Natural killer cell (primary cell): ENCODE measurements at places on chromosomes 12 and 14. TPM values are rescaled to one million over a fixed set of nuclear protein-coding genes. Genes with fewer than 3 reads are reported as not detected.

Gene HEATR5A
- 23.9 TPM for total RNA-seq

Gene TMTC2
- 1.6 TPM for total RNA-seq

Gene SSTR1
- not detected for total RNA-seq

Gene SERPINA10
- total RNA-seq: not detected

Gene LPAR5
- 17.3 TPM for total RNA-seq

Gene LUM
- not detected for total RNA-seq

Gene BDKRB1
- not detected for total RNA-seq

Gene TMEM229B
- 51.3 TPM for total RNA-seq

Gene LRRC10
- total RNA-seq: not detected

Gene GALNT9
- not detected for total RNA-seq

Gene B4GALNT1
- 0.48 TPM for total RNA-seq

Gene DPPA3
- total RNA-seq: not detected

Gene PDZRN4
- total RNA-seq: not detected

Gene FLRT2
- total RNA-seq: not detected

Gene PTGDR
- 140 TPM for total RNA-seq

Gene CLEC4A
- total RNA-seq: 1.7 TPM

Gene SLC17A8
- total RNA-seq: not detected

Gene NRXN3
- total RNA-seq: not detected

Gene ESPL1
- 5.8 TPM for total RNA-seq

Gene MSRB3
- 3.1 TPM for total RNA-seq

Gene RPS6KL1
- total RNA-seq: 2.9 TPM

Gene HIP1R
- 85.5 TPM for total RNA-seq

Gene LRTM2
- not detected for total RNA-seq

Gene CPNE6
- total RNA-seq: not detected

Gene NEMF
- total RNA-seq: 122 TPM

Gene LALBA
- total RNA-seq: not detected

Gene FAM181A
- not detected for total RNA-seq

Gene SMOC1
- not detected for total RNA-seq

Gene ABCB9
- total RNA-seq: 4.0 TPM

Gene TSPAN11
- total RNA-seq: not detected

Gene ARHGAP9
- 1,091 TPM for total RNA-seq

Gene TPH2
- total RNA-seq: not detected

Gene LTBP2
- total RNA-seq: 2.1 TPM

Gene RILPL2
- 5.5 TPM for total RNA-seq

Gene CLEC4C
- total RNA-seq: not detected

Gene TBC1D30
- 4.7 TPM for total RNA-seq
